NCI-H446 (cell line): ENCODE measurements at places on chromosomes 4 and X.

GRCh38 chrX:11908371-11908770, 150.3 kb downstream of the MSL3 start:
- peak; percentile 19 for DNase-seq

- DNase-seq = no peak
Measured at GRCh38 chr4:54001668-54002365, 62.6 kb downstream of the CHIC2 start.

DNA sequence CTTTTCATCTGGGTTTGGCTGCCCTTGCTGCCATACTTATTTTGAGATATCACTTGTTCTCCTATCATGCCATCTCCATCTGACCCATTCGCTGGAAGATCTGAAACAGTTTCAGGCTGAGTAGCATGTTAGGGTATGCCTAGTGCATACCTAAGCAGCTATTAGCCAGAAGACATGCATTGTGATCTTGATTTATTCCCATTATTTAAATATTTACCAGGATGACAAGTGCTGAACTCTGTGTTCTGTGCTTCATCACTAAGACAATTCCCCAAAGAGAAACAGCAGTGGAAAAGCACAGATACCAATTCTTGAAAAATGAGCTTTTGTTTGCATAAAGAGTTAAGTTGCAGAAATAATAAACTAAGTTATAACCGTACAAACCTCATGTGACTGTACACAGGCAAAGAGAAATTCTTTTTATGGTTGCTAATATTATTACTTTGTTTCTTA, 271.0 kb upstream of the ARSJ start:
- no peak for DNase-seq

DNA sequence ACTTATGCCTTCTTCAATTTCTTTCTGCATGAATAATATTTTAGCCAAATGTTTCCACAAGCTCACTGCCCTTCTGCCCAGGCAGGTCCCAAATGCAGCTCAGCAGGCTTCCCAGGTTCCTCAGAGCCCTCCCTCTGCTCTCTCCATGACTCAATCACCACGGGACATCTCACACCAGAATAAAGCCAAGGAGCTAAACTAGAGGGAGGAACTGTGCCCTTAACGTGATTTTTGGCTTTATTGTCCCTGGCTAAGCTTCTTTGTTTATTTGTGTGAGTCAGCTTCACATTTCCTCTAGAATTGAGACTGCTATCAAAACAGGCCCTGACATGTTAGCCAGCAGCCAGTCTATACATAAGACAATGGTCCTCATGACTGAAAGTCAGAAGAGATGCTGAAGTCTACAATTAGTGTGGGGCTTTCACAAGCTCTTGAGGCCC, 186.4 kb upstream of the GALNT7 start:
- no peak for DNase-seq

GRCh38 chrX:50978920-50979682, 68.6 kb downstream of the BMP15 start:
- DNase-seq = no peak

- DNase-seq = no peak
Measured at GRCh38 chr4:180423712-180424057, 1819.5 kb upstream of the TENM3 start.

DNA sequence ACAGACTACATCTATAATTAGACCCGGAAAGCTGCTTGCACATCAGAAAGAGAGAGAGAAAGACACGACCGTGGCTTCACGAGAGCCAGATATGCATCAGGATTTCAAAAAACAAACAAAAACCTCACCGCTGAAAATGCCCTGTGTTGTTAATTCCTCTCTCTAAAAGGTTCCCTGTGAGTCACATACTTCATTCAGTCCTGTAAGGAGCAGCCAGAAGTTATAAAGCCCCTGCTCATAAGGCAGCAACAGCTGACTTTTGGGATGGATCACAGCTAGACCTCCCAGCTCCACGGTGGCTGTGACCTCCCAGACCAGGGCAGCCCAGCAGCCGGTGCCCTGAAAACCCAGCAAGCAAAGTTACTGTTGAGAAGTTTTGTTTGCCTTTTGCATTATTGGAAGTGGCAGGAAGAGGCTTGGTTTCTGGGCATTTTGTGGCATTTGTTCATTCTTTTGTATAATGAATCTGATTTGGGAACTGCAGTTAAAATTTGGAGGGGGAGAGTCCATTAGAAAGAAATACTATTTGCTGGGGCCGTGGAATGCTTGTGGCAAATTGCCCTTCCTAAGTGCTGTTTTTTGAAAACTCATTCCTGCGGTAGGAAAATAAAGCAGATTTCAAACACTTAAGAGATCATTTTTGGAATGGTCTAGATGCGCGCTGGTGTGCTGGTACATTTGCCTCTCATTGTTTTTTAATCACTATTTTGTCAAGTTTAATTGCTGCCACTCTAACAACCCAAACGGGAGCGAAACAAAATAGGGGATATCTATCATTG, 520.4 kb downstream of the BCOR start:
- DNase-seq = no peak

GRCh38 chrX:82134378-82134777, 932.5 kb downstream of the SH3BGRL start:
- no peak for DNase-seq

DNA sequence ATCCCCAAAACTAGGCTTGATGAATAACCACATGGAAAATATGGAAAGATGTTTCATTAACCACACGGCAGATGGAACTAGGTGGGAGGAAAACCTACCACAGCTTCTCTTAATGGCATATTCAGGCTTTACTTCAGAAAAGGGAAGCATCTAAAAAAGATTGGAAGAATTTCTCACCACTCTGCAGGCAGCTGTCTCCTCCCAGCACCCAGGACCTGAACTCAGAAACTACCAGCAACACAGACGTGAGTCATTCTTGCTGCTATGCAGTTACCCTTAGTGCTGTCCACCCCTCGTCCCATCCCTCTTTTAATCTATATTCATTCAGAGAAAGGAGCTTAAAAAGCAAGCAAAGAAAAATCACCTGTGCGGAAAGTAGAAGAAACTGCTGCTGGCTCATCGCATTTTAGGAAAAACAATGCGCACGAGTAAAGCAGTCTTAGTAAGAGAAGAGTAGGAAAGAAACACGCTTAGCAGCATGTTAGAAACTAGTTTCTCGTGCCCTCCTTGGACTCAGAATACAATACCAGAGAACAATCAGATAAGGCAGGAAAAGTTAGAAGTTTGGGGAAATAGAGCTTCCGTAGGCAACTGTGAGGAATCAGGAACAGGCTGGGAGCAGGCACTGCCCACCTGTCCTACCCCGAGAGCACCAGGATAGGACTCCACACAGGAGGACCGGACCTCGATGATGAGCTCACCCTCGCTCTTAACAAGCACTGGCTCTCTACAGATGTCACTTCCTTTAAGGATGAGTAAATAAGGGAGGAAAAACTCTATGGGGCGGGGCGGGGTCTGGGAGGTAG, 48.1 kb upstream of the ENPP6 start:
- no peak for DNase-seq

GRCh38 chr4:38154681-38155588, 194.7 kb downstream of the PTTG2 start:
- DNase-seq = no peak
